ENCODE measurements at places on chromosomes 7 and 10.

GRCh38 chr10:133344236-133344635 is 2.9 kb upstream of the PRAP1 start:
- no peak for DNase-seq

- DNase-seq, result no peak
These were observed 90.9 kb downstream of the NEUROD6 start for GRCh38 chr7:31249671-31250070.

DNA sequence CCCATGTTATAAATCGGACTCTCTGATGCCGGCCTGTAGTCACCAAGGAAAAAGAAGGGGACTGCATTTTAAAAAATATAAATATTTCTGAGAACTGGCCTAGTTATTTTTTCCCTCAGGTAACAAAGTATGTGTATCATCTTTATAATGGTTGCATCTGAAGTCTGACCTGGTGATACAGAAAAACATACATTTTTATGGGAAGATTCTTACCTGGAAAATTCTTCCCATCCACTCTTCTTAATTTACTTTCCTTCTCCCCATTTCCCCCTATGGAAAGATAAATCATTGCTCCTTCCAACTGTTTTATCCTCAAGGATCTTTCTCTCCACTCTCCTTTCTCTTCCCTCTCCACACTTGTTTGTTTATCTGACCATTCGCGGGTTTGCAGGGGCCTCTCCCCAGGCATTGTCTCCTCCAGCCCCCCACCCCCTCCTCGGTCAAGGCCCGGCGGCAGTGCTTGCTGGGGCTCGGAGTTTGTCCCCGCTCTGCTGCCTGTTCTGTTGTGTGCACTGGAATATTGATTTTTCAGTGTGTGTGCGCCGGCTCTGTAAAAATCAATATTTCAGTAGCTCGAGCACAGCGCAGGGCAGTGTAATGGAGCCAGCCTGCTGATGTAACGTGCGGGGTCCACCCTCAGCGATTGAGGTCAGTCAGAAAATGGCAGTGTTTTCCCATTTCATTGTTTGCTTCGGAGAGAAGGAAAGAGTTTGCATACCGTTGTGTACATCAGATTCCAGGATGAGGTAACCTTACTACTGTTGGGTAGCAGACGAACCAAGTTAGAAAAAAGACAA is 199.5 kb upstream of the NFE2L3 start:
- DNase-seq, result no peak

DNA sequence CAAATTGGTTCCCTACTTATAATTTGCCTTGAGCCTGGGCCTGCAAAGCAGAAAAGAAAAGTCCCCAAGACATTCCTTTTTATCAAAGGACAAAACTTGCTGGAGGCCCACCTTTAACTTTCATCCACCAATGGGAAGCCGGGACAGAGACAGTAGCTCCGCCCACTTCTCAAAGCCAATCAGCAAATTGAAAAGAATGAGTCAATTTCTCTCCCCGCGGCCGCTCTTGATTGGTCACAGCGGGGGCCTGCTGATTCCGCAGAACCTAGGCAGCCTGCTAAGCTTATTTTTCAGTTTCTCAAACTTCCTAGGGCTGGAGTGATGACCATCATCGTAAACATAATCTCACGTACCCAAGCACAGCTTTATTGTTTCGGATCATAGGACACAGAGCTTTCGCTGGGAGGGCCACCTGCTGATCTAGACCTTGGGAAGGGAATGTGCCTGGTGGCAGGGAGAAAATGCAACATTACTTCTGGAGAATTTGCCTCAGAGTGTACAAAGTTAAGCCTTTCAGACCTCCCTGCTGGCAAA is at the start of gene SLC13A4:
TSS of gene SLC13A4 (minus strand) at position 51 of the 534 bp plus-strand sequence. CDS start 690 bp downstream, outside the sequence.
- DNase-seq, result no peak

GRCh38 chr7:24829787-24830186 is 72.5 kb upstream of the GSDME start:
- DNase-seq, result no peak

DNA sequence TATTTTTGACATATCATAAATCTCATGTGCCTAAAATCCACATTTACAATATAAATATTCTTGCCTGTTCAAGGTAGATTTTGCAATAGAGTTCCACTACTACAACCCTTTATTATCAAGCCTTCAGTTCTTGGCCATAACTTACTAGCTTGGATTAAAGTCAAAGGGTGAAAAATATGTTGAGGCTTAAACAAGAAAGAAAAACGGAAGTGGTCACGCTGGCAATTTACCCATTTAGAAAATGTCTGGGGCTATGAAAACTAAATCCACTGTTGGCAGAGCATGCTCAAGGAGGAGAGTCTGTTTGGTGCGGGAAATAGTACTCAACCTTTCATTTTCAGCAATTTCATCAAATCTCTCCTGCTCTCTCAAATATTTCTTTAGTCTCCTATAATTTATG is 209.8 kb upstream of the RHOBTB1 start:
- DNase-seq, result no peak

DNA sequence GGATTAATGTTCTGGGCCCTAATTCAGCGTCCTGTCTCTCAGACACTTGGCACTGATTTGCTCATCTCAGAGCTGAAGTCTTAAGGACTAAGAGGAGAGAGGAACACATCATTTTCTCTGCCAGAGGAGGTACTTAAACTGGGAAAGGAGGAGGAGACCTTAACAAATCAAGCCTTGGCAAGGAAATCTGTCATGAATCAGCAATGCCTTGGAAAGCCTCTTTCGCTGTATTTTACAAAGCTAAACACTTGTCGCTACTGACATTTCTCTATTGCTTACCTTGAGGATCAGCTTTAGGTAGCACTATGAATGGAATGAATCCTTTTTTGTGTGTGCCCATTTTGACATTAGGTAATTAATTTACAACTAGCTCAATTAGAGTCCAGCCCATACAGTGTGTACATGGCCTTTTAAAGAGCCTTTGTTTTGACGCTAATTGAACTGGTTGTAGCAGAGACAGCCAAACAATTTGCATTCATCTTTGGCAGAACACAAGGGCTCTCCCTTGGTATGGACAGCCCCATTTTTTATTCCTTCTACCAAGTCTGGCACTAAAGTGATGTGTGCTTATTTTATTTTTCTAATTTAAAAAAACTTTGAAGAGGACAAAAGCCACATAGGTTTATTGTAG is 37.4 kb downstream of the AUTS2 start:
- no peak for DNase-seq

- DNase-seq, result no peak
These were observed 96.9 kb upstream of the HABP2 start for GRCh38 chr10:113455947-113456346.

DNA sequence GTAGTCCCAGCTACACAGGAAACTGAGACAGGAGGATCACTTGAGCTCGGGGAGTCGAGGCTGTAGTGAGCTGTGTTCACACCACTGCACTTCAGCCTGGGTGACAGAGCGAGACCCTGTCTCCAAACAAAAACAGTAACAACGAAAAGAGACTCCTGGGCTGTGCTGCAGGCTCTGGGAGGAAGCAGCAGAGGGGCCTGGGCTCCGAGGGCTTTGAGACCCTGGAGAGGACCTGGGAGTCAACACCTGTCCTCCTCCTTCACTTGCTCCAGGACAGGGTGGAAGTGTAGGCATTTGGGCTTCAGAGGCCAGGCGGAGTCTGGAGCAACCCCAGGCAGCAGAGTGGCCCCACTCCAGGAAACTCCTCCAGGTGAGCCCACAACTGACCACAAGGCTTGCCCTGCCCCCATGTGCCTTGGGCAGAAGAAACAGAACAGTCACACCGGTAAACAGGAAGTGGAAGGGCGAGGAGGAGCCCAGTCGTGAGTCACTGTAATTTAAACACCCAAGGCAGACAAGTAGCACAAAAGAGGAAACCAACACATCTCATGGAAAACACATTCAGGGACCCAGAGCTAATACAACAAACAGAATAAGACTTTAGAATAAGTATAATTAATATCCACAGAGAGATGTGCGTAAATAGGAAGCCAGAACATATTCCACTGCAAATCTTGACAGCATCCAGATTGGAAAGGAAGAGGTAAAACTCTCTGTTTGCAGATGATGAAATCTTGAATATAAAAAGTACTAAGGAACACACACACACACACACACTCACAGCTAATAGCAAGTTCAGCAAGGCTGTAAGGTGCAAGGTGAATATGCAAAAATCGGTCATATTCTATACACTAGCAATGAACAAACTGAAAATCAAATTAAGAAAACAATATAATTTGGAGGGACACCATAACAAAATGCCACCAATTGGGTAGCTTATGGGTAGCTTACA is 20.5 kb upstream of the RASGEF1A start:
- DNase-seq, result no peak

DNA sequence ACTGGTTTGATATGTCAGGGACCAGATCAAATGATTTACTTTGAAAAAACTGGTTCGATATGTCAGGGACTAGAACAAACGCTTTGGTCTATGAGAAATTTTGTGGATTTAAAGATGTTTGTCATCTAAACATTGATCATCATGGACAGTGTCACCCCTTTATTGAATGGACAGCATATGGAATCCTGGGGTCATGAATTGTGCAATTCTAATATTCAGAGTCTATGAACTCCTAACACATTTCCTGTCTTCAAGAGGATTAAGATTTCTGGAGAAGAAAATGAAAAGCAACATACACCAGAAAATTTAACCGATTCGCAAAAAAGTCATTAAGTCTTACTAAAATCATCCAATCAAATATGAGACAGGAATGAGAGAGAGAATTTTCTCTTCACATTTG is 106.4 kb upstream of the FAM133B start:
- DNase-seq, result no peak

GRCh38 chr10:99630991-99631390 is 10.8 kb upstream of the SLC25A28 start:
- no peak for DNase-seq

DNA sequence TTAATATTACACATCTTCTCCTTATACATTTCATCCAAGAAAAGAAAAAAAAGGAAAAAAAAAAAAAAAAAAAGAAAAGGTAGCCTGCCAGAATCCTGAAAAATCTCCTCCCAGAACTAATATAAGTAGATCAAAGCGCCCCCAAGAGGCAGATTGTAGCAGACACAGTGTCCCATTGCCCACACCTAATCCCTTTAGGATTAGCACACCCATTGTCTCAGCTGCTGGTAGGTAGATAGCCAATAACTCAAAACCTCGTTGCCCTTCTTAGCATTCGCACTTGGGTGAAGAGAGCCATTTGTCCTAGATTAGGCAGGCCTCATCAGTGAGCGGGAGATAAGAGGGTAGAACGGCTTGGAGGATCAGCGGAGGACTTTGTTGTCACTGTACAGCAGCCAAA is 100.2 kb upstream of the SORCS1 start:
- DNase-seq, result no peak

DNA sequence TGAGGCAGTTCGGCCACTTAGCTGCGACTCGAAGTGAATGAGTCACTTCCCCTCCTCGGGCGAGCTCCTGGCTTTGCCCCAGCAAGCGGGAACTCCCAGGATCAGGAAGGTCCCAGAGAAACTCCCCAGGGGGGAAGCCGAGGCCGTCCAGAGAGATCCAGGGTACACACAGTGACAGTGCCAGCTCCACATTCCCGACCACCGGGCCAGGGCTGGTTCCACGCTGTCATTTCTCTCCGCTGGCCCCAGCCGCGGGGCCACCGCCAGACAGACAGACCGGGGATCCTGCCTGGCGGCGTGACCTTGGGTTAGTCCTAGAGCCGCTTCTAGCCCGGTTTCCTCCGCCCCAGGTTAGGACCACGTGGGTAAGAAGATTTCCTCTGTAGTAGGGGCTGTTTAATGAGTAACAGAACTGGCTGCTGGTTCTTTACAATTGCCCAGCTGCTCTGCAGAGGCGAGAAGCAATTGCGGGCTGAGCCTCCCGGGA is 463 bp upstream of the UPP1 start:
- no peak for DNase-seq

DNA sequence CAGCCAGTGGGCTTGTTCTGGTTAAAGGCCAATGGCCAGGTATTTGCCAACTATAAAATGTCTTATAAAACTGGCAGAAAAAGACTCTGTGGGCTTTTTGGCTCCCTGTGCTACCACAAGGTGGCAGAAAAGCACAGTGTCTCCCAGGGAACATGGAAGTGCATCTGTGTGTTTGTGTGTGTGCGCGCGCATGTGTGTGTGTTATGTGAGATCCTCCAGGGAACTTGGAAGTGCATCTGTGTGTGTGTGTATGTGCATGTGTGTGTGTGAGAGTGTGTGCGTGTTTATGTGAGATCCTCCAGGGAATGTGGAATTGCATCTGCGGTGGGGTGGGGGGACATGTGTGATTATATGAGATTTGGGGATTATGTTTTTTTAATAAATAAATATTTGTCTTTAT is 30.2 kb upstream of the ABI1 start:
- DNase-seq, result peak; percentile 22

GRCh38 chr10:67837541-67838314 is at the start of gene DNAJC12:
Gene DNAJC12, minus strand, starts transcription at chr10:67838188. Its CDS starts 177 bp downstream, at chr10:67838011.
- no peak for DNase-seq

DNA sequence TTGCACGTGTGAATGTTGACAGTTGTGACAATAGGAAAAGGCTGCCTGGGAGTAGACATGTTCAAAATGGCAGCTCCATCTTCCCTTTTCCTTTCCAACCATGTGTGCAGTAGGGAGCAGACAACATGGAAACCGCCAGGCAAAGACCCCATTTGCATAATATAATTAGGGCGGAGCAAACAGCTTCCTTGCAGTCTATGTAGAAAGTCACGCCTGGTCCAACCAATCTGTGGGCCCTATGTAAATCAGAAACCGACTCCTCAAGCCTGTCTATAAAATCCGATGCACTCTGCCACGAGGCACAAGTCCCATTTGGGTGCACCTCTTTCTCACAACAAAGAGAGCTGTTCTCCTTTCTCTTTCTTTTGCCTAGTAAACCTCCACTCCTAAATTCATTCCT is 19.6 kb downstream of the NEBL start:
- DNase-seq, result no peak

GRCh38 chr10:29102636-29103035 is 186.2 kb upstream of the LYZL1 start:
- no peak for DNase-seq

DNA sequence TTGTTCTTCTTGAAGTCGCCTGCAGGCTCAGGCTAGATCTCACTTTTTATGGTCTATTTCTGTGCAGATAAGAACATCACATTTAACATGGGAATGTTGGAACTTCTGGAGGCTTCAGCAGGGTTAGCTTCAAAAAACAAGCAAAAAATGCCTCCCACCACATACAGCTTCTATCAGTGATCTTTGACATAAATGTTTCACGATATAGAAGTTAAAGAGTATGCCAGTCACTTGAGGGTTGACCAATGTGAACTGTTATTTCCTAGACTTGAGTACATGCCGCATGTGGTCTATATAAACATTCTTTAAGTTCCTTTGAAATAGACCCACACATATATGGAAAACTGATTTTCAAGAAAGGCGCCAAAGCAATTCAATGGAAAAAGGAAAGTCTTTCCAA is 219.2 kb upstream of the KLF14 start:
- DNase-seq, result no peak

DNA sequence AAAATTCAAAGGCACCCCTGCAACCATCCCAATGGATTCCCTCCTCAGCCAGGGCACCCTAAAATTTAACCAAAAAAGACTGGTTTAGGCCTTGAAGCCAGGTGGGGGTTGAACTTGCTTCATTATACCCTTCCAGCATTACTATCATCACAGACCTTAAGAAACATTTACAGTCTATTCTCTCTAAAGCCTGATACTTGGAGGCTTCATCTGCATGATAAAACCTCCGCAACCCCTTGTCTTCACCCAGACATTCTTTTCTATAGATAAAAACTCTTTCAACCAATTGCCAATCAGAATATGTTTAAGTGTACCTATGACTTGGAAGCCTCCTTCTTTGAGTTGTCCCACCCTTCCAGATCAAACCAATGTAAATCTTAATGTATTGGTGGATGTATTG is 17.9 kb downstream of the AVL9 start:
- DNase-seq, result no peak

GRCh38 chr10:6197321-6197720 is 5.4 kb upstream of the PFKFB3 start:
- no peak for DNase-seq

GRCh38 chr10:72425133-72425532 is 70.4 kb upstream of the DNAJB12 start:
- DNase-seq, result no peak
